ENCODE measurements at places on chromosomes 12 and 14.

- no peak for DNase-seq
These were observed 14.7 kb downstream of the TUBA1A start for GRCh38 chr12:49174218-49174617.

- no peak for DNase-seq
These were observed 15.1 kb upstream of the CISTR start for GRCh38 chr12:53766881-53767280.

DNA sequence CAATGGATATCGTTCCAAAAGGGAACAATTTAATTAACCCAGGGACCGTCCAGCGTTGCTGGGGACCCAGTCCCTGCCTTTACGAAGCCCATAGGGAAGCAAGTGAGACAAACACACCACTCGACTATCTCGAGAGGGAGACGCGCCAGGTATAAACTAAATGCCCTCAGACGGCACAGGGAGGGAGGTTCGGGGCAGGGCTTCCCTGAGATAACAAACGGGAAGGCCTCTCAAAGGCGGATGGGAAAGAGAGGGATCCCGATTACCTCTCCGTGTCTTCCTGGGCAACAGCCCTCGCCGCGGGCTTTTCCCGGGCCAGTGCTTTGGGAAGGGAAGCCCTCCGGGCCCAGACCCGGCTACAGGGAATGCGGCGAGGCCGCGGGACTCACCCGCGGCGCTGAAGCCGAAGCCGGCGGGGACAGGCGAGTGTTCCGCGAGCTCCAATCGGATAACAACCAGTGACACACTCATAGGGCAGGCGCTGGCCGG is 390 bp downstream of the BRAP start:
- no peak for DNase-seq

DNA sequence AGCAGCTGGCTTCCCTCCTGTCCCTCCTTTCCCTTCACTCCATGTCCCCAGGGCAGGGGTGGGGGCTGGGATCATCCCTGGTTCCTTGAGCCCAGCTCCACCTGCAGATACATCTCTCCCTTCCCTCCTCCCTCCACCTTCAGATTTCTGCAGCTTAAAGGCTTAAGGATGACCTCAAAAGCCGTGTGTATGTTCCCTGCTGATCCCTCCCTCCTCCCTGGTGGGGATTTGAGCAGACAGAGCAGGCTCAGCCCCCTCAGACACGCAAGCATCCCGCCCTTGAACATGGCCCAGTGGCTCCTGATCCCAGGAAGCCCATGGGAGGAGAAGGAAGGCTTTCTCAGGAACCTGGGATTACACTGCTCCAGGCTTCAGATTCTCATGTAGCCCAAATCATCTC is 82.9 kb upstream of the RIN3 start:
- no peak for DNase-seq

GRCh38 chr14:37122288-37122687 is 50.1 kb downstream of the SLC25A21 start:
- no peak for DNase-seq

GRCh38 chr12:6016756-6017155 is 71.7 kb upstream of the ANO2 start:
- no peak for DNase-seq

- DNase-seq = no peak
These were observed 373.3 kb downstream of the RGS6 start for GRCh38 chr14:72305561-72305960.

GRCh38 chr12:15636060-15636890 is 152.9 kb downstream of the EPS8 start:
- no peak for DNase-seq

- DNase-seq = no peak
These were observed 90.3 kb upstream of the RASSF8 start for GRCh38 chr12:25868193-25868592.

- DNase-seq = no peak
These were observed 17.5 kb downstream of the NIN start for GRCh38 chr14:50813544-50813863.

All from NCI-H2081 treated with DMSO at 0.1 percent for 48 hours (cell line).